ENCODE measurements at places on chromosomes 1 and 21.

DNA sequence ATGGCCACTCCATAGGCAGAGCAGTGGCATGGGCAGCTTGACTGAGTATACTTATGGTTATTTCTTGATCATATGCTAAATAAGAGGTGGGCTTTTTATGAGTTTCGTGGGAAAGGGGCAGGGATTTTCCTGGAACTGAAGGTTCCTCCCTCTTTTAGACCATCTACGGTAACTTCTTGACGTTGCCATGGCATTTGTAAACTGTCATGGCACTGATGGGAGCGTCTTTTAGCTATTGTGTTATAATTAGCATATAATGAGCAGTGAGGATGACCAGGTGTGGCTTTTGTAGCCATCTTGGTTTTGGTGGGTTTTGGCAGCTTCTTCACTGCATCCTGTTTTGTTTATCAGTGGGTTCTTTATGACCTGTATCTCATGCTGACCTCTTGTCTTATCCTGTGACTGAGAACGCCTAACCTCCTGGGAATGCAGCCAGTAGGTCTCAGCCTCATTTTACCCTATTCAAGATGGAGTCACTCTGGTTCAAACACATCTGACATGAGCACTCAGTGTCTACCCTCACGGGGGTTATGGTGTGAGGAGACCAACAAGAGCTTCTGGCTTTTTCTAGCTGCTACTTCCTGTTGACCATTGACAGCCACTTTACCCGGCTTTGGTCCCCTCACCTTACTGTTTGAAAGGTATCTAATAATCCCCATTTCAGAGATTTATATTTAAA, 71.7 kb downstream of the GALNT2 start:
- no peak for DNase-seq

DNA sequence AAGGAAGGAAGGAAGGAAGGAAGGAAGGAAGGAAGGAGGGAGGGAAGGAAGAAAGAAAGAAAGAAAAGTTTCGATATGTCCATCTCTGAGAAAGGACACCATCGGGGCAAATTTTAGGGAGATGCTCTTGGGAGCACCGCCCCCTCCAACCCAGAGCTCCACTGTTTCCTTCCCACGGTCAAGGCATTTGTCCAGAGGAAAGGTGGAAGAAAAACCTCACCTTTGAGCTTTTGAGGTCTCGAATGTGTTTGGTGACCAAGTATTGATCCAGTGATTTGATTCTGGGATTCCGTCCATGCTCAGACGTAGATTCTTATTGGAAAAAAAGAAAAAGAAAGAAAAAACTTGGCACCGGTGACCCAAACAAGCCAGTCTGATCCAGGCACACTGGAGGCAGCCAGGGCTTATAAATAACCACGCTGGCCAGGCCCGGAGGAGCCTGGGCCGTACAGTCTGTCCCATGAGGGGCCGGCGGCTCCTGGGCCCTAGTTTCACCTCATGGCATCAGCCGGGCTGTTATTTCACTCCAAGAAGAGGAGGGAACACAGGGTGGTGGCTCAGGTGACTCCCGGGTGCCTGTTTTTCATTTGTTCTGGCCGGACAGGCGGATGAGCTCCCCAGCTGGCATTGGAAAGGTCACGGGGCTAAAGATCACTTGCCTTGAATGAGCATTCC, 36.1 kb upstream of the SLC25A33 start:
- no peak for DNase-seq

- peak; percentile 83 for DNase-seq
Measured at GRCh38 chr1:10210841-10211804, 753 bp downstream of the KIF1B start.

DNA sequence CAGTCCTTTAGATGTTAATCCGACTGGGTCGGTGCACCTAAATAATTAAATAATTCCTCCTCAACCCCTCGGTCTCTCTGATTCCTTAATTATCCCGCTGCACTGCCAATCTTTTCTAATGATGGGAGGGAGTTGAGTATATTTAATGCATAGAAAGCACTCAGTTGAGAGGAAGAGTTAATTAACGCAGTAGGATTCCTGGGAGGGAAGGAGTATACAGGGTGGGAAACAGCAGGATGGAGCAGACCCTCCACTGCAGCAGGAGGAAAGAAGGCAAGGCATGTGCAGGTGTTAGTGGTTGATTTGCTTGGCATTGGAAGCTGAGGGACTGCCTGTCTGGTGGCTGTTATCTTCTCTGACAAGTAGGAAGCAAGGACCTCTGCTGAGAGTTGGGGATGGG, 9.9 kb upstream of the REN start:
- DNase-seq = peak; percentile 28

- DNase-seq = peak; percentile 42
Measured at GRCh38 chr1:224640018-224640417, 23.9 kb downstream of the CNIH3 start.

- DNase-seq = no peak
Measured at GRCh38 chr1:244381878-244382565, 69.7 kb downstream of the ADSS2 start.

GRCh38 chr1:228827019-228827418, 91.7 kb downstream of the RHOU start:
- no peak for DNase-seq

GRCh38 chr1:42010381-42010780, 91.7 kb upstream of the HIVEP3 start:
- no peak for DNase-seq

GRCh38 chr1:181129771-181130606, 41.5 kb downstream of the IER5 start:
- DNase-seq = no peak

DNA sequence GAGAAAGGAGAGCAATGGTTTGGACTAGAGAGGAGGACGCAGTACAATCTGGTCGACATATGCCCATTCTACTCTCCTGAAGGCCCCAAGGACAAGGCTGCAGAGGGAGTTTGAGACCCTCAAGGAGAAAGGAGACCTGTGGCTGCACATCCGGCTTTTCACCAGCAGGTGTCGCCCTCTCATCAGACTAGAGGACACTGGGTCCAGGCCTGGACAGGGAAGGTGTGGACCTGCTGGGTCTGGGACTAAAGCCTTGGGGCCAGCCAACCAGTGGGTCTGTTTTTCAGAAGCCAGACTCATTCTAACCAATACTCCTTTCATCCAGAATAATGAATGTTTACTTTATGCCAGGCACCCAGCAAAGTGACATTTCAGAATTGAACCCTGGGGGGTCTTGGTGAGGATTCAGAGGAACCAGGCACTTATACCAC, 5.0 kb downstream of the SRARP start:
- DNase-seq = peak; percentile 85

GRCh38 chr1:244242446-244242845, 191.4 kb downstream of the ZBTB18 start:
- DNase-seq = no peak

DNA sequence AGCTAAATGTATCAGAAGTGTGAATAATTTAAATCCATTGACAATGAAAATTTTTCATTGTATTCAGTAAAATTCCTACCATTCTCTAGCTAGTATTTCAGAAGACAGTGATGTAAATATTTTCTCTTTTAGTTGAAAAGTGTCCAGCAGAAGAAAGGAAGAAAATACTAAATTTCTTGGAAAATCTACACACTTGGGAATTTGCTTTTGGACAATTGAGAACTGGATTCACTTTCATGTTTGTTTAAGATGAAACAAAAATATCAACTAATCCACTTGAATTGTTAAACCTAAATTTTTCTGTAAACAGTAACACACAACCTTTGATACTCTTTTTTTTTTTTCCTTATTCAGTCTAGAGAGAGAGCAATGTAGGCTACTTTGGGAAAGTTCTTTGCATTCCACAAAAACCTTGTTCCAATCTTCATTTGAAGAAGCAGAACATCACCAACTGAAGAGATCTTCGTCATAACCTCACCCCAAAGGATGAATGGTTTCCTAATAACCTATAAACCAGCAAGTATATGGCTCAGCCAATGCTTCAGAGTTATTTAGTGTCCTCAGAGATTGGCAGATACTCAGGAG, 155.1 kb upstream of the GORAB start:
- DNase-seq = no peak

DNA sequence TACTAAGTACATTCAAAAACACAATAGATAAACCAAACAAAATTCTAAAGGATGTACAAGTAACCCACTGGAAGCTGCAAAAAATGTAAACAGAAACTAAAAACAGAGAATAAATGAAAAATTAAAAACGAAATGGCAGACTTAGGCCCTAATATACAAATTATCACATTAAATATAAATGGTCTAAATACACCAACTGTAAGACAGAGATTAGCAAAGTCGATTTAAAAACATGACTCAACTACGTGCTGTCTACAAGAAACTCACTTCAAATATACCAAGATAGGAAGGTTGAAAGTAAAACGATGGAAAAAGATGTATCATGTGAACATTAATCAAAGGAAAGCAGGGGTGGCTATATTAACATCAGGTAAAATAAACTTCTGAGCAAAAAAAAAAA, 23.1 kb downstream of the SLC19A1 start:
- no peak for DNase-seq

DNA sequence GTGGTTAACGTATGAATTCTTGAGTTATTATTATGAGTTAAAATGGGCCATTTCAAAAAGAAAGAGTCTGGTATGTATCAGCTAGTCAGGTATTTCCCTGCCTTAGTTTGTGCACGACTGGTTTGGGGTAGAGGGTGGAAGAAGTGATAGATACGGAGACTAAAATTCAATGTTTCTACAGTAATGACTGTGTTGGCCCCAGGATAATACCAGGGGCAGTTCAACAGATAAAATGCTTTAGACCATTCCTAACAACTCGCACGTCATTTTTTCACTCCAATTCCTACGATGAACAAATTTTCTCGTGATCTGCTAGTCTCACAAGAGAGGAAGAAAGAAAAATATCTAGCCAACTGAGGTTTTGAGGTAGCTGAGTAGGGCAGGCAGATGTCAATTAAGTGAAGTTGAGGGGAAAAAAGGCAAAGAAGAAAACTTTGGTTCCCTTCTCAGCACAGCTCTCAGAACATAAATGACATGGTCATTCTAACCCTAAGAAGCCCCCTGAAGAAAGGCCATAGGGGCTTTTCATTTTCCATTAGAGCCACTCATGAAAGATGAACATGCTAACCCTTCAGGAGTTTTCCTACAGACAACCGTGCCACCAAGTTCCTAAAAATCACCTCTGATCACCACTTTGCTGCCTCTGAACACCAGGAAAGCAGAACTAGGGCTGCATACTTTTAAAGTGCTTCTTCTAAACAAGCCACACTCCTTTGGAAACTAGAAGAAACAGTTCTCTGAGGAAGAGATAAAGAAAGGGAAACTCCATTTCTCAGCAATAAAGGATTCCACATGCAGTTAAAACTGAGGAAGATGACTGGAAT, 5.6 kb downstream of the MCOLN2 start:
- no peak for DNase-seq

GRCh38 chr1:185969524-185969991, 235.4 kb downstream of the HMCN1 start:
- no peak for DNase-seq

GRCh38 chr1:88060750-88061491, 623.2 kb upstream of the PKN2 start:
- no peak for DNase-seq

DNA sequence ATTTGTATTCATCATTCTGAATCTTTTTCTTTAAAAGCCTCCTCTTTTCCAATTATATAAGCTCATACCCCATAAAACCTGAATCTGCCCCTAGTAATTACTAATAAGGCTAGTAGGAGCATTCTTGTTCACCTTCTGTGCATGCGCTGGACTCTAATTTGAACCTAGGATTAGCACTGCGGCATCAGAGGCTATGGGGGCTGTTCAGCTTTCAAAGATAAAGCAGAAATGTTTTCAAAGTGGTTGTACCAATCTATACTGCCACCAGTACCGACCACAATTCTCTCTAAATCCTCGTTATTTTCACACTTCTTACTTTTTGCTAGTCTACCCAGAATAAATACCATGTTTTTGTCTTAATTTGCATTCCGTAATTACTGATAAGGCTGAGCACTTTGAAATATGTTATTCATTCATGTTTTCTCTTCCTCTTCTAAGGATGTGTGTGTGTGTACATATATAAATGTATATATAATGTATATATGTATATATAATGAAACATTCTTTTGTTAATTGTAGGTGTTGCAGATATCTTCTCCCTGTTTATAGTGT, 1.6 kb upstream of the DDX59 start:
- no peak for DNase-seq

DNA sequence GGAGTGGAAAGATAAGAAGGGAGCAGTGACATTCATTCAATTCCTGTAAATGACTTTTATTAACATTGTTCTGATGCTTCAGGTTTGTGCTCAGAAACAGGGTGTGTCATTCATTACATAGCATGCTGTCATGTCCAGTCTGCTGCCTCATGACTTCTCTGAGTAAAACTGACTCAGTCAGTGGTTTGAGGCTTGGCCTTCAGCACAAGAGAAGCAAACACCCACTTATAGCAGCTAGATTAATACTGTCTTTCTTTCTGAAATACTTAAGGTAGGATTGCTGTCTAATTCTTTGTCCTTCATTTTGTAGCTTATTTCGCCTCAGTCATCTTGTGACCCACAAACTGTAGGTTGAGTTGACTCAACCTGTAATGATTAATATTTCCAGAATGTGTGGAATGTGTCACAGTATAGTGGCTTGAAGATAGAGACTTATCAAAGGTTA, 32.9 kb downstream of the RASAL2 start:
- no peak for DNase-seq

GRCh38 chr1:77303387-77303786, 21.6 kb downstream of the AK5 start:
- DNase-seq = no peak

GRCh38 chr1:180971273-180971997, 51.2 kb downstream of the STX6 start:
- DNase-seq = no peak

DNA sequence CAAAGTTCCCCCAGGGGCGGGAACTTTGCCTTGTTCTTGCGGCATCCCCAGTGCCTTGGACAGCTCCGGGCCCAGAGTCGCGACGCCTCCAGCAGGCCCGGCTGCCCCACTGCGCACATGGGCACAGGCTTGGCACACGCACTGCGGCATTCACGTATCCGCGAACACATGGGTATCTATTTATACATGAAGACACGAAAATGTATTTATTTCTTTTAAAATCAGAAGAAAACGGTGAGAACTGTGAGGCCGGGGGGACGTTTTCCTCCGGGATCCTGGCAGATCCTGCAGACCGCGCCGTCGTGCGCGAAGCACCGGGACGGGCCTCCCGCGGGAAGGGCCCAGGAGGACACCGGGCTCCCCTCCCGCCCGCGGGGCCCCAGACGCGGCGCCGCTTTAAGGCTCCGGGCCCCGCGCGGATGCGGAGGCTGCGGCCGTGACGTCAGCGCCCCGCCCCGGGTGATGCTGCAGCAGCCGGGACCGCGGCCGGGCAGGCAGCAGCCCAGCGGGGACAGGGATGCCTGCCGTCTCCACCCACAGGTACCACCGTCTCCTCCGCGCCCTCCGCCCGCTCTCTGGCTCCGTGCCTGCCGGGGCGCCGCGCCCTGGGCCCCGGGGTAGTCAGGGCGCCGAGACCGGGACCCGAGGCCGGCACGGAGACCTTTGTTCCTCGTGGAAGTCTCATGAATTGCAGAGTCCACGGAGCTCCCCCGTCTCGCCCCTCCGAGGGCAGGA, at the start of gene SLC45A1:
TSS of gene SLC45A1 (plus strand) at position 468 of the 735 bp plus-strand sequence. CDS start 6,216 bp downstream, outside the sequence.
- peak; percentile 90 for DNase-seq

GRCh38 chr1:233290396-233291034, 5.0 kb downstream of the PCNX2 start:
- DNase-seq = no peak

- DNase-seq = no peak
Measured at GRCh38 chr1:93023281-93023680, 55.8 kb upstream of the MTF2 start.

Measured in retina (tissue), 1 donor.